ENCODE measurements at places on chromosomes 12 and 14.

DNA sequence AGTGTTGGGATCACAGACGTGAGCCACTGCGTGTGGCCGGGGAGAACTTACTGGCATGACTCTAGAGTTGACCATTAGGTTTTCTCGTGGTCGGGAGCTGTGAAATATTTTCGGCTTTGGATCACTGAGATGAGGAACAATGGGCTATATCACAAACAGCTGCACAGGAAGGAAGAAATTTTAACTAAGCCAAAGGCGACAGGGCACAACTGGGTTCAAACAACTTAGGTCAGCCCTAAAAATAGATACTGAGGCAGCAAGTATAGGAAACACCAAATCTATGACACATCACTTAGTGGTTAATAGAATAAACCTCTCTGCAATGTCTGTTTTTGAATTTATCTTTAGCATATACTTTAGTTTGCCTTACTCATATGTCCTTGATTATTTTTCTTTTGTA lies 162.9 kb downstream of the LRIG3 start:
- DNase-seq, result no peak

DNA sequence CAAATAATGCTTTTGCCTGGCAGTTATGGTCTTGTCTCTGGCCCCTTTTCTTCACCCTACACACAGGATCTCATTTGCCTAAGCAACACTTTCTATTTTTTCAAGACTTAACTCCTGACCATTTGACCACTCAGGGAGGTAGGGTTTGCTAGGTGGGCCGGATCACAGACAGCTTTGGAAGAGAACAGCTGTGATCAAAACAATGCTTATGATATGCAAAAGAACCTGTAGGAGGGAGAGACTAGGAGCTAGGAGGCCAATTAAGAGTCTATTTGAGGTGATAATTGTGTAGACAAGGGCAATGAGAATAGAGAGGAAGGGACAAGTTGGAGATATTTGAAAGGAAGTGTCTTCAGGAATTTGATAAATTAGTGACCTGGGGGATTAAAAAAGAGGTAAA lies 12.3 kb upstream of the DACT1 start:
- DNase-seq, result no peak

- no peak for DNase-seq
Measured at GRCh38 chr12:41684997-41685396, 459.7 kb downstream of the GXYLT1 start.

DNA sequence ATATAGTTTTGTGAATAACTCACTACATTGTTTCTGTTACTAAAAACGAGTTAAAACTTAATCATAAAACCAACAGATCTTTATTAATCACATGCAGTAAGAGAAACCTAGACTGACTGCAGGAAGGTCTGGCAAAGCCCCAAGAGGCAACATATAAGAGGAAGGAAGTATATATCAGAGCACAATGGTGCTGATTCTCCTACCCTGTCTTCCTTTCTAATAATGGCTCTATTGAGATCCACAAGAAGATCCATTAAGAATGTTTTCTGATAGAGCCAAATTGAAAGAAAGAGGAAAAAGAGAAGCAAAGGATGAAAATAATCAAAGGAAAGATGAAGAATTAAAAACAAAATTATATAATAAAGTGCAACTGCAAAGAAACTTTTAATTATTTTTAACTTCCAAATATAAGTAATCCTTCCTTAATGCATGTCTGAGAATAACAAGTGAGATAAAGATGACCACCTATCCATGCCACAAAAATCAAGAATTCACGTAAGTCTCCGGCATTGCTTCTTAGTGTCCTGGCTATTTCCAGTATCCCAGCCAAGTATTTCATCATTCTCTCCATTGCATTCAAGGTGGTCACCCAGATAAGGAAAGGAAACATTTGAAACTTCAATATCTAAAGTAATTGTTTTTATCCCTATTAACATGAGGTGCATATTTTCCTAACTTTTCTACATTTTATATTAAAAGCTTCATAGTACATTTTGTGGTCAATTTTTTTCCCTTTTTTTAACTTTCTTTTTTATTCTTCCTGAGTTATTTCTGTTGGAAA lies 62.2 kb downstream of the SOX5 start:
- DNase-seq, result peak; percentile 9

DNA sequence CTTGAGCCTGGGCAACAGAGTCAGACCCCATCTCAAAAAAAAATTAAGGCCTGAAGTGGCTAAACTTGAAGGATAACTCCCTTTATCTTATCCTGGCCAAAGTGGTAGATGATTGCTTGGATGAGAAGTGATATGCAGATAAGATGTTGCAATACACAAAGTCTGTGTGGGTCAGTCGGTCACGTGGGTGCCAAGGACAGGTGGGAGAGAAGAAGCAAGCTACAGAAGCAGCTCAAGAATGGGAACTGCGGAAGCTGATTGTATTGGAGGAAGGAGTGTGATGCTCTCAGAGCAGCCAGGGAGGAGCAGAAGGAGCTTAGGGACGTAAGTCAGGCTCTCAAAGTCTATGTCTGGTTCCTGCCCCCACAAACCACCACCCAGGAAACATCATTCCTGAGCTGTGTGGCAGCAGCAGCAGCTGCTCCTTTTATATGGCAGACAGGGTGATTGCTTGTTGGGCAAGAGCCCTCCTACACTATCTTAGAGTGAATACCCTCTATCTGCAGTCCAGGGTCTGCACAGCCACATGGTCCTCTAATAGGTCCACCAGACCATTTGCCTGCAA lies 54.5 kb downstream of the ATP2A2 start:
- no peak for DNase-seq

DNA sequence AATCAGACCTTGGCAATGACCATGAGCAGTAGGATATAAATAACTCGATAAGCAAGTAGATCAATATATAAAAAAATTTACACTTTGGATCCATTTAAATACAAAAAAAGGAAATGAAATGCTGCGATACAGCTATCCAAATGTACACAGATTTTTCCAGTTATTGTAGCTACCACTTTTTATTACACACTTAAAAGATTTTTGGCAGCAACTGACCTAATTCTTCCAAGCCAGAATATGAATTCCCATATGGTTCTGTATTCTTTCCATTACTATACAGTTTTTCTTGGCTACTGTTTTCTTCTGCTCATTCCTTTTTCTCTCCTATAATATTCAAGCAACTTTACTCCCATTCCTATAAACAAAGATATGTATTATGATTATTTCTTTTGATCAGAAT lies 52.2 kb downstream of the TMTC1 start:
- DNase-seq, result no peak

- DNase-seq, result no peak
Measured at GRCh38 chr12:131213896-131214442, 260.3 kb downstream of the ADGRD1 start.

- DNase-seq, result no peak
Measured at GRCh38 chr12:6752167-6752920, 597 bp downstream of the MLF2 start.

GRCh38 chr12:114656906-114657596 lies 26.9 kb downstream of the TBX3 start:
- DNase-seq, result peak; percentile 88

DNA sequence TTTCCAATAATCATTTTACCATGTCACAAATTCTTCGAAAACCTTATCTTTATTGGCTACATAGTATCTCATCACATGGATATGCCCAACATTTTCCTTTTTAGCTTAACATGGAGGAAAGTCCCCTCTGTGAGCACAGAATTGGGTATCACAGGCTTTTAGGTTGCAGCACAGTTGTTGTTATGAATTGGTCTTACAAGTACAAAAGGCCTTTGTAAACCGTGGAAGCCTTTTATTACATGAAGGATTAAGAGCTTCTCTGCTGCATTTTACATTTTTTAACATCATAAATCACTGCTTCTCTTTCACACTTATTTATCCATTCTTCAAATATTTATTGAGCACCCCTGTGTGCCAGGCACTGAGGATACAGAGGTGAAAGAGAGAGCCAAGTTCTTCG lies 26.2 kb downstream of the UBE3B start:
- DNase-seq, result no peak

DNA sequence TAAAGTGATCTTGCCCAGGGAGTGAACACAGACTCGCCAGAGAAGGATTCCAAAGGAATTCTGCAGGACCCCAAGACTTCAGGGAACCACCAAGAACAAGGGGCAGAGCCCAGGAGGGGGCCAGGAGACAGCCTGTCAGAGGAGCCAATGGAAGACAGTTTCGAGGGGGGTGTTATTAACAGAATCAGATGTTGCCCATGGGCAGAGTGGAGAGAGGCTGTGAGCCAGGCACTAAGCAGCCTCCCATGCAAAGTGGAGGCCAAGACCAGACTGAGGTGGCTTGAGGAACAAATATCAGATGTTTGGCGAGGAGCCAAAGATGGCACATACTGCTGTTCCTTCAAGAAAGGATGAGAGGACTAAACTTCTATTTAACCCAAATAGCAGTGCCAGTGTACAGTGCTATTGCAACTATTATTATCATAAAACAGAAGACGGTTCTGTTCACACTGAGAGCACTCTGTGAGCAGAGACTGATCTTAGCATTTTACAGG lies 12.6 kb downstream of the APPL2 start:
- no peak for DNase-seq

DNA sequence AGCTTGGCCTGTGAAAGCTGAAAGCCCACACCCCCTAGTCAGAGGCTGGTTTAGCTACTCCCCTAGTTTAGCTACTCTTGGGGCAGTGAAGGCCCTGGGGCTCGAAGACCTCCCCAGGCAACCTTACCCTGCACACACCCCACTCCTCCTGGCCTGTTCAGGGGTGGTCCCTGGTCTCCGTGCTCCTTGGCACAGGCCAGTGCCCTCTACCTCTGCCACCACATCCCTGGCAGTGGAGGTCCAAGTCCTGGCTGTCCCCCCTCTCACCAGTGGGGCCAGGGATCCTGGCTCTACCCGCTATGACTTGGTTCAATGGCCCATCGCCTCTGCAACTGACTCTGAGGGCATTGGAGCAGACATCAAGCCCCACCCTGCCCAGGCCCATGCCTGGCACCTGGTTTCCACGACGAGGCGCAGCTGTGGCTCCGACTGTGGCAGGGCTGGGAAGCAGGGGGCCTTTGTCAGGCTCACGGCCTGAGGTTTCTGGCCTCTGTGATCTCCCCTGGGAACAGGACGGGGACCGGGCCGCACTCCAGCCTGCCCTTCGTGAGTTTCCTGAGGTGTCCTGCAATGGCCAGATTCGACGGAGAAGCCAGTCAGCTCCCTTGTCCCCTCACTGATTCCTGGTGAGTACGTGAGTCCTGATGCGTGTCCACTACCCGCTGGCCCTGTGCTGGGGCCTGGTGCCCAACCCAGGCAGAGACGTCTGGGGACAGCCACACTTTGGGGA lies 5.7 kb downstream of the TMEM121 start:
- DNase-seq, result no peak

- DNase-seq, result no peak
Measured at GRCh38 chr12:29743801-29744200, 39.9 kb downstream of the TMTC1 start.

DNA sequence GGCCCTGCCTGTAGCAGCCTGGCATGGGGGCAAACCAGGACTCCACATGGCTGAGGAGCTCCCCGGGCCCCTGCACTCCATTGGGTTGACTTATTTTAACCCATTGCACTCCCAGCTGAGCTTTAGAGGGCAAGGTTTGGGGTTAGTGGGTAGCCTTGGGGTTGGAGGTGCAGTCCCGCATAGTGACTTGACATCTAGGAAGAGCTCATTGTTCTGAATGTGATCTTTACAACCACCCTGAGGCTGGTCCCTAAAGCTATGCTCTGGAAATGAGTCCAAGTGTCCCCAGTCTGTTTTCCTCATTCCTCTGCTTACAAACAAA lies 36.4 kb downstream of the NFKBIA start:
- DNase-seq, result no peak

DNA sequence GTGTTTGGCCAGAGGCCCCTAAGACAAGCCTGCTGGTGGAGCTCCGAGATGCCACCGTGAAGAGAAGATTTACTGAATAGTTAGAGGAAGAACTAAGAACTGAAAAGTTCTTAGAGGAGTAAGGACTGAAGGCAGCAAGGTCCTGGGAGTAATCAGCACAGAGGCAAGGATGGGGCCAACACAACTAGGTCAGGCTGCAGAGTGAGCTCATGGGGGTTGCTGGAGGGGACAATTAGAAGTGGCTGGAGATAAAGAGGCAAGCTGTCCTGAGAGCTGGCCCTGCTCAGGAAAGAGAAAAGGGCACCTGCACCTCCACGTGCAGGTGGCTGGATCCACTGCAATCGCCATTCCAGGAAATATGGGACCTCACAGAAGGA lies 52.7 kb downstream of the NFKBIA start:
- DNase-seq, result no peak

DNA sequence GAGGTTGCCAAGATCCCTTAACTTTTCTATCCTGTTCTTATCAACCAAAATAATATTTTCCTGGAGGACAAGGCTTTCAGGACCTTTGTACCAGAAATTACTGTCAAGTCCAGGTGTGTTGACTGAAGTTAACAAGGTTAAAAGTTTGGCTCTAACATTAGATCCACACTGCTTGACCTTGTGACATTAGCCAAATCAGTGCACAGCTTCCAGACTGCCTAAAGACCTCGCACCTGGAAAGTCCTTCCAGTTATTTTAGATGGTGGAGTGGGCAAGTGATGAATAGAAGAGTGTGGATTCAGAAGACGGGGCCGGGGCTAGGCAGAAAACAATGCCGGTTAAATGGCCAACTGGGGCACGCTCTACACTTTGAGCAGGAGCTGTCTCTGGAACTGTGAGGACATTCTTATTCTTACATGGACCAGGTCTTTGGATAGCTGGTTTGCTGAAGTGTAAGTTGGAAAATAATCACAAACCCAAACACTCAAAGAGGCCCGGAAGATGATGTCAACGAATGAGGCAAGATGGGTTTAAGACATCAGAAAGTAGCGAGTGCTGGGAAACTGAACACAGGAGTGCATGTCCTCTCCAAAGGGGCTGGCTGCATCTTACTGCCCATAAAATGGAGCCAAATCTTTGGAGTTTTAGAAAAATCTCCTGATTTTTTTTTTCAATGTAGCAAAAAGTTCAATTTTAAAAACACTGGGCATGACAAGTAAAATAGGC lies 56.3 kb downstream of the NIN start:
- DNase-seq, result no peak

- no peak for DNase-seq
Measured at GRCh38 chr14:63006531-63006930, 38.7 kb downstream of the KCNH5 start.

- no peak for DNase-seq
Measured at GRCh38 chr14:52992236-52992870, 41.5 kb upstream of the FERMT2 start.

GRCh38 chr12:67263471-67263870 lies 5.7 kb upstream of the CAND1 start:
- no peak for DNase-seq

DNA sequence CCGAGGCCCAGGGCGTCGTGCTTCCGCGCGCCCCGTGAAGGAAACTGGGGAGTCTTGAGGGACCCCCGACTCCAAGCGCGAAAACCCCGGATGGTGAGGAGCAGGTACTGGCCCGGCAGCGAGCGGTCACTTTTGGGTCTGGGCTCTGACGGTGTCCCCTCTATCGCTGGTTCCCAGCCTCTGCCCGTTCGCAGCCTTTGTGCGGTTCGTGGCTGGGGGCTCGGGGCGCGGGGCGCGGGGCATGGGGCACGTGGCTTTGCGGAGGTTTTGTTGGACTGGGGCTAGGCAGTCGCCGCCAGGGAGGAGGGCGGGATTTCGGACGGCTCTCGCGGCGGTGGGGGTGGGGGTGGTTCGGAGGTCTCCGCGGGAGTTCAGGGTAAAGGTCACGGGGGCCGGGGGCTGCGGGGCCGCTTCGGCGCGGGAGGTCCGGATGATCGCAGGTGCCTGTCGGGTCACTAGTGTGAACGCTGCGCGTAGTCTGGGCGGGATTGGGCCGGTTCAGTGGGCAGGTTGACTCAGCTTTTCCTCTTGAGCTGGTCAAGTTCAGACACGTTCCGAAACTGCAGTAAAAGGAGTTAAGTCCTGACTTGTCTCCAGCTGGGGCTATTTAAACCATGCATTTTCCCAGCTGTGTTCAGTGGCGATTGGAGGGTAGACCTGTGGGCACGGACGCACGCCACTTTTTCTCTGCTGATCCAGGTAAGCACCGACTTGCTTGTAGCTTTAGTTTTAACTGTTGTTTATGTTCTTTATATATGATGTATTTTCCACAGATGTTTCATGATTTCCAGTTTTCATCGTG lies 612 bp downstream of the MDM2 start:
- peak; percentile 83 for DNase-seq

Data from NCI-H774 (cell line).